Naive thymus-derived CD4-positive, alpha-beta T cell (primary cell): ENCODE measurements at places on chromosomes 2 and 18. TPM values are rescaled to one million over a fixed set of nuclear protein-coding genes. Genes with fewer than 3 reads are reported as not detected.
A peak's percentile ranks its signal among the peaks of the same experiment; 100 is the strongest.

- H3K4me3 ChIP-seq, result no peak overlapping the region
- no peaks in the 10 kb centered on the region for H3K4me1 ChIP-seq
- H3K27ac ChIP-seq, result no peak overlapping the region
- H3K27me3 ChIP-seq, result no peaks in the 10 kb centered on the region
- H3K36me3 ChIP-seq, result no peaks in the 10 kb centered on the region
- DNase-seq, result no peak
Measured at GRCh38 chr2:109207176-109207575, 78.2 kb downstream of the SH3RF3 start.

DNA sequence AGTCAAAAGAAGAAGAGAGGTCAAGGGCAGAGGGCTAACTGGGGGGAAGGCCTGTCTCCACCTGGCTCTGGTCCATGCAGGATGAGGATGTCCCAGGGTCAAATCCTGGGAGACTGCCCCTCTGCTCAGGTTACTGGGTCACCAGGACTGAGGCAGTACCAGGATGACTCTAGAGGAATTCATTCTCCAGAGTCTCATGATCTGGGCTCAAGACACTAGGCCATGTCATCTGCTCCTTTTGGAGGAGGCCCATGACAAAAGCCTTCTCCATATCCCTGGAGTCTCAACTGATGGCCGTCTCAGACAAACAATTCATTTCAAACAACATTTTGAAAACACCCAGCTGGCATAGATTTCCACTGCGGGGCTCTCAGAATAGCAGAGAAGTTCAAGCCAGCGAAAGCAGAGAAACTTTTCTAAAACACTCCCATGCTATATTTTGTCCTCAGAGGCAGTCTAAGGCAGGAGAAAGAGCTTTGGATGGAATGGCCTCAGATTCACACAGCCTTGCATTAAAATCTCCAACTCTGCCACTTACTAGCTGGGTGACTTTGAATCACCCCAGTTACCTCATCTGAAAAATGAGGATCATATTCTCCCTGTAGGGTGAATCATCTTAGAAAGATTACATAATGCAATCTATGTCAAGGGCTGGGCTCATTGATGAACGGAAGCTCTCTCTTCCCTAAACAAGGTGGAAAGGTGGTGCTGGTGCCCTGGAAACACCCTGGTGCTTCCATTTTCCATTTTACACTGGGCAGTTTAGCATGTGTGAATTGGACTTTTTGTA lies 48.8 kb upstream of the LCLAT1 start:
- no peaks in the 10 kb centered on the region for H3K27me3 ChIP-seq
- H3K36me3 ChIP-seq, result no peaks in the 10 kb centered on the region
- no peaks in the 10 kb centered on the region for H3K4me1 ChIP-seq

- no peaks in the 10 kb centered on the region for H3K36me3 ChIP-seq
- no peaks in the 10 kb centered on the region for H3K27me3 ChIP-seq
- peak overlapping the region; percentile 93 for H3K27ac ChIP-seq
Measured at GRCh38 chr18:79986726-79987125, 1.6 kb downstream of the TXNL4A start.

- H3K27me3 ChIP-seq, result no peaks in the 10 kb centered on the region
- H3K4me1 ChIP-seq, result no peaks in the 10 kb centered on the region
- H3K36me3 ChIP-seq, result no peaks in the 10 kb centered on the region
- DNase-seq, result no peak
- no peak overlapping the region for H3K27ac ChIP-seq
- H3K4me3 ChIP-seq, result no peak overlapping the region
Measured at GRCh38 chr2:10222-10875, 36.0 kb downstream of the FAM110C start.

- H3K4me1 ChIP-seq, result no peaks in the 10 kb centered on the region
- no peaks in the 10 kb centered on the region for H3K27me3 ChIP-seq
- no peaks in the 10 kb centered on the region for H3K36me3 ChIP-seq
Measured at GRCh38 chr2:45975752-45976517, 321.3 kb upstream of the EPAS1 start.

DNA sequence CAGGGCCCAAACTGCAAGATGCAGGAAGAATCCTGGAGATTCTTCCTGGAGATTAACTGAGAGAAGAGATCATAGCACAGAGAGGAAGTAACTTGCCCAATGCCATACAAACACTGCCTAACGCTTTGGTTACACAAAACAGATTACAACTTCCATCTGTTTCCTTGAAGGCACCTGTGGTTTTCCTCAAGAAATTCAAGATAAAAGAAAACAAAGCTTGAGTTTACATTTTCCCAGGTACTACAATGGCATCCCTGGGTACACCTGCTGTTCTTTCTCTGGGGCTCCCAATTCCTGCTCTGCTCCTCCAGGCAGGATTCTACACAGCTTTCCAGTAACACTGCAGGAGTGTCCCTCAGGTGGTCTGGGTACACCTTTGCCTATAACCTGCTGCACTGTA lies 781.9 kb upstream of the ID2 start:
- no peaks in the 10 kb centered on the region for H3K4me1 ChIP-seq
- no peak overlapping the region for H3K4me3 ChIP-seq
- H3K36me3 ChIP-seq, result no peaks in the 10 kb centered on the region
- H3K27ac ChIP-seq, result no peak overlapping the region

DNA sequence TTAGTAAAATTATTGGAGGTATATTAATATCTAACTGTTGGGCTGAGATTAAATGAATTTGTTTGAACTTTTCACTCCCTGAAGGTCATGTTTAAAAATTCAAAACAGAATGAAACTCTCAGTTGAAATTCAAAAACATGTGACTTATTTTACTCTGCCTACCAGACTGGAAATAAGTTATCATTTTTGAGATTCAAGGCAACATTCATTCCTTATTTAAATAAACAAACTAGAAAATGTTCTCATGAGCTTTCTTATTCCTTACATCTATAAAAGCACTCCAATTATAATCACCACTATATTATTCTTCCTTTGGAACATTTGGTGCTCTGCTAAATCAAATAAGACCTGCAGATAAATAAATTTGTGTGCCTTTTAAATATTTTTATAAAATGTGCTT lies 217.8 kb downstream of the CDH2 start:
- no peaks in the 10 kb centered on the region for H3K36me3 ChIP-seq
- H3K4me1 ChIP-seq, result no peaks in the 10 kb centered on the region
- no peak overlapping the region for H3K27ac ChIP-seq
- H3K27me3 ChIP-seq, result no peaks in the 10 kb centered on the region

- no peak overlapping the region for H3K27ac ChIP-seq
- no peak for DNase-seq
- H3K4me1 ChIP-seq, result no peaks in the 10 kb centered on the region
- no peaks in the 10 kb centered on the region for H3K36me3 ChIP-seq
Measured at GRCh38 chr2:85706599-85707296, 12.6 kb downstream of the GNLY start.

GRCh38 chr2:25853038-25853638 lies 25.1 kb downstream of the ASXL2 start:
- no peak for DNase-seq
- H3K4me1 ChIP-seq, result peaks cover 10% of the 10 kb centered on the region
- no peak overlapping the region for H3K4me3 ChIP-seq
- no peaks in the 10 kb centered on the region for H3K27me3 ChIP-seq

DNA sequence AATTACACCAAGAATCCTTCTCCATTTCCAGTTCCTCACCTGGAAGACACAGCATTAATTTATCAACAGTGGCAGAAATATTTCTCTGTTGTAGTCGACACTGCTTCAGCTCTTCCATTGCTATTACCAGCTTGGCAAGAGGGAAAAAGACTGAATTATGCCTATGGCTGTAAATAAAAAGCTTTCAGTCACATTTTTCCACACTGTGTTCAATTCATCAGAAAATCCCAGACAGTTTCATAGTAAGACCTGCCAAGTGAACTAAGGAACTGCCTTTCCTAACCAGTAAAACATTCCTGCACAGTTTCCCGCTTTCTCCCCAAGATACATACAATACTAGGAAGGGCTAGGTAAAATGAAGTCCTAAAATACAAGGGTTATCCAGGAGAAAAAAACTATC lies 94.7 kb downstream of the EXOC6B start:
- DNase-seq, result no peak
- no peaks in the 10 kb centered on the region for H3K36me3 ChIP-seq
- H3K4me3 ChIP-seq, result no peak overlapping the region

- no peak for DNase-seq
- H3K4me1 ChIP-seq, result no peaks in the 10 kb centered on the region
- H3K27ac ChIP-seq, result no peak overlapping the region
- no peaks in the 10 kb centered on the region for H3K36me3 ChIP-seq
- no peaks in the 10 kb centered on the region for H3K27me3 ChIP-seq
- no peak overlapping the region for H3K4me3 ChIP-seq
Measured at GRCh38 chr18:79760881-79761280, 36.9 kb upstream of the KCNG2 start.

DNA sequence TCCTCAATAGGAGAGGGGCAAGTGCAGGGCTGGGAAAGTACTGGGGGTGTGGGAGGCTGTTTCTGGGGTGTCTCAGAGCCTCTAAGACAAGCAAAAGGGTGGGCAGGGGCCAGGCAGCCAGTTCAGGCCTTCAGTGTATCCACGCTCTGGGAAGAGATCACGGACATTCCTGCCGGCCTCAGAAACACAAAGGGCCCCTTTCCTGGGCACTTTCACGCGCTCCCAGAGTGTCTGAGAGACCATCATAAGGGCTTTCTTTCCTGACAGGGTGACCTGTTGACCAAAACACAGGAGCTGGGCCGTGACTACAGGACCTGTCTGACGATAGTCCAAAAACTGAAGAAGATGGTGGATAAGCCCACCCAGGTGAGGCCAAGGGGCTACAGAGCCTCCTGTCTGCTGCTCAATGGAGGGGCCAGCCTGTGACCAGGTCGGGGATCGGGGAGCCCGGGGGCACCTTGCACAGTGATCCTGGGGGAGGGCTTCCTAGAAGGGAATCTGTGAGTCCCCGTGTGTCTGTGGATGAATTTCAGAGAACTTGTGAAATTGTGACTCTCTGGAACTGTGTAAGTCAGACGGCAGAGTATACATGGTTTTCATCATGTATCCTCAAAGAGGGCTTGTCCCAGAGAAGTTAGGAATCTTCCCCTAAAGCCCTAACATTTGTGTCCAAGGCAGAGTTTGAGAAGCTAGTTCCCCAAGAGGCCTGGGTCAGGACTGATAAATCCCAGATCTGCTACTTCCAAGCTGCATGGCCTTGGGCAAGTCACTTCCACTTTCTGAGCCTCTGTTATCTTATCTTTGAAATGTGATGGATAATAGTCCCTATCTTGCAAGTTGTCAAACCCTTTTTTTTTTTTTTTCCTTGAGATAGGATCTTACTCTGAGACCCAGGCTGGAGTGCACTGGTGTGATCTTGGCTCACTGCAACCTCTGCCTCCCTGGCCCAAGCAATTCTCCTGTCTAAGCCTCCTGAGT lies 1.8 kb downstream of the GNLY start:
- no peaks in the 10 kb centered on the region for H3K27me3 ChIP-seq
- no peak for DNase-seq
- H3K36me3 ChIP-seq, result no peaks in the 10 kb centered on the region
- no peak overlapping the region for H3K4me3 ChIP-seq
- no peaks in the 10 kb centered on the region for H3K4me1 ChIP-seq
- H3K27ac ChIP-seq, result no peak overlapping the region

GRCh38 chr2:174699993-174700766 lies 64.1 kb downstream of the CHRNA1 start:
- peak; percentile 66 for DNase-seq
- H3K4me3 ChIP-seq, result no peak overlapping the region
- no peaks in the 10 kb centered on the region for H3K4me1 ChIP-seq
- H3K36me3 ChIP-seq, result no peaks in the 10 kb centered on the region
- H3K27me3 ChIP-seq, result no peaks in the 10 kb centered on the region

- H3K27ac ChIP-seq, result no peak overlapping the region
- DNase-seq, result no peak
Measured at GRCh38 chr18:35174093-35174731, 66.6 kb upstream of the ZNF397 start.

GRCh38 chr2:165920748-165921147 lies 32.8 kb downstream of the TTC21B start:
- no peak overlapping the region for H3K27ac ChIP-seq
- DNase-seq, result no peak
- no peaks in the 10 kb centered on the region for H3K27me3 ChIP-seq
- no peak overlapping the region for H3K4me3 ChIP-seq

DNA sequence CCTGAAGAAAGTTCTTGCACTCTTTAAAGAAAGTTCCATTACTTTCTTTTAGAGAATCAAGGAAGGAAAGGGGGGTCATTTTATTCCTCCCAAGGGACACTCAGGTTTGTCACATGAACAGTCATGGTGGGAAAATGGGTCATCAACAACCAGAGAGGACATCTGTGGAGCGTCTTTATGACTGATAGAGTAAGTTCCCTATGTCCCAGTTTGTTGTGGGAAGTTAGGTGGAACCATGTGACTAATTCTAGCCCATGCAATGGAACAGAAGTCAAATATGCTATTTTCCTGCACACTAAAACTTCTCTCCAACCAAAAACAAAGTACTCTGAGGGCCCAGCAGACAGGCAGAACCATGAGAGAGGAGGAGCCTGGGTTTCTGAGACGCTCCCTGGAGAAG lies 165.6 kb upstream of the SERTAD2 start:
- H3K4me1 ChIP-seq, result peaks cover 25% of the 10 kb centered on the region
- peak overlapping the region; percentile 59 for H3K27ac ChIP-seq
- no peak for DNase-seq
- H3K36me3 ChIP-seq, result no peaks in the 10 kb centered on the region
- H3K4me3 ChIP-seq, result peak overlapping the region; percentile 19

The GPR45 gene
- not detected for total RNA-seq

The BCL2 gene
- total RNA-seq, result 40.1 TPM

The CROCC2 gene
- total RNA-seq, result 0.22 TPM

The PROKR1 gene
- not detected for total RNA-seq

The CFLAR gene
- total RNA-seq, result 168 TPM

The CTNNA2 gene
- total RNA-seq, result not detected

The TCF23 gene
- total RNA-seq, result not detected

The UGT1A4 gene
- not detected for total RNA-seq

The CCDC138 gene
- total RNA-seq, result 8.4 TPM

The TUBA4B gene
- total RNA-seq, result not detected
